ENCODE measurements at places on chromosomes 1 and 21.

DNA sequence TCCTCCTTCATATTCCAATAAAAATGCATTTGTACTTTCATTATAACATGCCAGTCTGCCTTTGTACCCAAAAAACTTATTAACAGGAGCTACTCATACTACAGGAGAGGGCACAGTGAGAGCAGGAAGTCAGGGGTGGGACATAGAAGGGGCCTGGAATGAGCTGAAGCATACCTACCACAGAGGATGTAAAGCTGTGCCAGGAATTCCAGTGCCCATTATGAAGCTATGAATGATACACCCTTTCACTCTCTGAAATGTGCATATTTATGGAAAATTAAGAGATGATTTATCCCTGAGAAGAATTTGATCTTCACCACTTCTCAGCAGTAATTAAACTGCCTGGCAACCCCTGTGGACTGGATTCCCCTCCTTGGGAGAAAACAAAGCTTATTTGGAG lies 65.8 kb downstream of the ATP5PO start:
- no peaks in the 10 kb centered on the region for H3K27me3 ChIP-seq
- H3K4me3 ChIP-seq = no peak overlapping the region
- no peak overlapping the region for H3K27ac ChIP-seq
- H3K4me1 ChIP-seq = no peaks in the 10 kb centered on the region
- H3K36me3 ChIP-seq = no peaks in the 10 kb centered on the region

- no peak overlapping the region for H3K27ac ChIP-seq
- no peaks in the 10 kb centered on the region for H3K36me3 ChIP-seq
- no peak for DNase-seq
These were observed 127.1 kb upstream of the KCNJ15 start for GRCh38 chr21:38129711-38130110.

GRCh38 chr1:20486457-20487235 lies 636 bp upstream of the CAMK2N1 start:
- H3K36me3 ChIP-seq = no peaks in the 10 kb centered on the region
- peaks cover 2% of the 10 kb centered on the region for H3K4me1 ChIP-seq
- DNase-seq = no peak
- no peak overlapping the region for H3K27ac ChIP-seq

DNA sequence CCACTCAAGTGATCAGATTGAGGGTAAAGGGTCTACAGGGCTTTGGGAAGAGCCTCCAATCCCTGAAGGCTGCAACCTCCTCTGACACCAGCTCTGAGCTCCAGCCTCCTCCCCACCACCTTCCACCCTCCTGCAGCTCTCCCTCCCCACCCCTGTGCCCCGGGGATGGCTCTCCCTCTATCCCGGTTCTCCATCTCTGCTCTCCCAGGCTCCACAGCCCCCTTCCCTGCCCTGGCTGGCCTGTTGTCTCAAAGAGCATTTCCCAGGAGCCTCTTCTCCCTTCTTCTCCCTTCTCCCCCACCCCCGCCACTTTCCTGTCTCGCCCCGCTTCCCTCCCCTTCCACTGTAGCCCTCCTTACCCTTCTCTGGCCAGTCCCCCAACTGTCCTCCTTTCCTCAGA lies 1.1 kb downstream of the PLEKHA6 start:
- peaks cover 10% of the 10 kb centered on the region for H3K4me1 ChIP-seq
- H3K27me3 ChIP-seq = no peaks in the 10 kb centered on the region
- H3K4me3 ChIP-seq = no peak overlapping the region
- H3K36me3 ChIP-seq = no peaks in the 10 kb centered on the region
- H3K27ac ChIP-seq = no peak overlapping the region

GRCh38 chr1:205980237-205980870 lies 22.8 kb downstream of the RAB7B start:
- DNase-seq = no peak
- no peak overlapping the region for H3K27ac ChIP-seq
- no peak overlapping the region for H3K4me3 ChIP-seq

- no peak for DNase-seq
- H3K4me3 ChIP-seq = no peak overlapping the region
- H3K27ac ChIP-seq = no peak overlapping the region
- H3K36me3 ChIP-seq = peaks cover 5% of the 10 kb centered on the region
- H3K4me1 ChIP-seq = peaks cover 2% of the 10 kb centered on the region
- no peaks in the 10 kb centered on the region for H3K27me3 ChIP-seq
These were observed 22.7 kb downstream of the ZBTB8OS start for GRCh38 chr1:32627596-32628162.

DNA sequence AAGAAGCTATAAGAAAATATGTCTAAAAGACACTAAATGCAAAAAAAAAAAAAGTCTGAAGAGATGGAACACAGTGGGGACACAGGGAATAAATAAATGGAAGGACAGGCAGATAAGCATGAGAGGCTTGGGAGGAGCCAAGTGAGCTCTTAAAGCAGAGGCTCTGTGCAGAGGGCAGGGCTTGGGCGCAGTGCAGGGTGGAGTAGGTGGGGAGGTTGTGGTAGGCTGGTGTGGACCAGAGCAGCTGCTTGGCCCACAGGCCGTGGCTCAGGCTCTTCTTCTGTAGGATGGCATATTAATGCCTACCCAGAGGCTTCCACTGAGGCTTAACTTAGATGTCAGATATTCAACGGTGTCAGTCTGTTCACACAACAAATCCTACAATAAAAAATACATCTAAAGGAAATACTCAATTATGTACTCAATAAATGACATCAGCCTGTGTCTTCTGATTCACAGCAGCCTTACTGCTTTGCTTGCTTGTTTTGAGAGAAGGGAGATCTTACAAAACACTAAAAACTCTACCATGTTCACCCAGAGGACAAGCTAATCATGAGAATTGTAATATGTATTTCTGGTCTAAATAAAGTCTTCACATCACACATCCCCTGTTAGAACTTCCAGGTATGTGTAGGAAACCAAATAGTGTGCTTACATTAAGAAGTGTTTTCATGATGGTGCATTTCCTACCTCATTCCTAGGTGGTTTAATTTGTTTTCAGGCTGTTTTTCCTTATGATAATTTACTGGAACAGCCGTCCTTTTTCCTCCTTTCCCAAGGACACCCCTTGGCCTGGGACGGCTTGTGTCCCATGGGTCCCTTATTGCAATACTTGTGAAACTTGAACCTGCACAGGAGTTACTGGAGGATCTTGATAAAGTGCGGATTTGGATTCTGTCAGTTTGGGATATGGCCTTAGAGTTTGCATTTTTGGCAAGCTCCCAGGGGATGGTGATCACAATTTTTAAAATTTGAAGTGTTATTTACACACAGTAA lies 24.9 kb downstream of the DIP2A start:
- H3K4me1 ChIP-seq = no peaks in the 10 kb centered on the region
- no peak overlapping the region for H3K4me3 ChIP-seq
- no peaks in the 10 kb centered on the region for H3K27me3 ChIP-seq
- no peak for DNase-seq
- H3K36me3 ChIP-seq = no peaks in the 10 kb centered on the region

DNA sequence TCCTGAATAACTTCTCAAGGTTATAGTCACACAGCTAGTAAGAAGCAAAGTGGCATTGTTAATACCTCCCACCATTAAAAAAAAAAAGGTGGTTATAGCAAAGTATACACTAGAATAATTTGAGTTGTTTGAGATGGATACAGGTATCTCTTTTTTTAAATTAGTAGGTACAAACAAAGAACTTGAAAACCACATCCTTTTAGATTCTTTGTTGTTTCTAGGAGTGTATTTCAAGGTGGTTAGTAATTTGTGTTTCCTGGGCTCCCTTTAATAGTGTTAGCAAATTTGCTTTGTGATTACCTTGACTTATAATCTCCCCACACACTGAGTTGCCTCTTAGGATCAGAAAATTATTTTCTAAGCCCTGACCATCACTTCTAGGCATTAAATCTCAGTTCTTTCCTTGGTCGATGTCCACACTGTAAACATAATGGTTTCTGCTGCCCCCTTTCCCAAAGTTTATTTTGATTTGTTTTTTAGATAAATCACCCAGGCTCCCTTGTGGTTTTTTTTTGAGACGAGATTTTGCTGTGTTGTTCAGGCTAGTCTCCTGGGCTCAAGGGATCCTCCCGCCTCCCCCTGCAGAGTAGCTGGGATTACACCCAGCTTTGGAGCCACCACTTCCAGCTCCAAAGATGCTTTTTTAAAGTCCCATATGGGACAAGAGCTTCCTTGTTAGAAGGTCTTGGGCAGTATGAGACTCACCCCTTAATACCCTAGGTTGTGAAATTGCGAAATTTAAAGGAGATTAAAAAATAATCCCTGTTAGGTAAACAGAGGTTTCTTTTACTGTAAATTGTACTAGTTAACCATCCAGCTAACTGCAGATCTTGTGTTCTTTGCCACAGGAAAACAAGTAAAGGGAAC lies 6.2 kb downstream of the AKIRIN1 start:
- no peak for DNase-seq
- no peaks in the 10 kb centered on the region for H3K27me3 ChIP-seq
- H3K4me1 ChIP-seq = peaks cover 2% of the 10 kb centered on the region
- no peak overlapping the region for H3K27ac ChIP-seq
- peaks cover 15% of the 10 kb centered on the region for H3K36me3 ChIP-seq
- no peak overlapping the region for H3K4me3 ChIP-seq

DNA sequence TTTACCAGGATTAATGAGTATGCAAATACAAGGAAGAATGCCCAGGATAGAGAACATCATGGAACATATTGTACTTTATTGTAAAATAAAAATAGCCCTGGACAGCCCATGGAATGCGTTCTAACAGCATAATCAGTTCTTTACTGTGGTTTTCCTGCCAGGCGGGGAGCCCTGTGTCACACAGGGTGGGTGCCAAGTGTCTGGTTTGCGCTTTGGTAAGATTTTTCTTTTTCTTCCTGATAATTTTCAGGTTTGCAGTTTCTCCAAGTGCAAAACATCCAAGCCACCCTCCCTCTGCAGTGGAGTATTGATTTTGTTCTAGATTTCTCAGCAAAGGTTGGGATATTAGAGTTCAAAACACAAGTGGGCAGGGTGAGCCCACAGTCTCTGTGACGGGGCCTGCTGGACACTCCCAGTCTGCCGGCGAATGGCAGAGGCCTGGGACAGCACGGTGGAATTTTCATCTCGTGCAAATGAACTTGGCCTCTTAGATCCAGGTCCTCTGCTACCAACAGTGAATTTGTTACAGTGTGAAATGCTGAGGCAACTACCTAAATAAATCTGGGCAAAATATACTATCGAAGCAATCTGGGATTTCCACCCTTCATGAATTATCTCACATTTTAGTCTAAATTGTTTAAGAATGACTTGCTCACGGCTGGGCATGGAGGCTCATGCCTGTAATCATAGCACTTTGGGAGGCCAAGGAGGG lies 15.6 kb upstream of the KCNJ15 start:
- no peak overlapping the region for H3K27ac ChIP-seq
- H3K4me1 ChIP-seq = no peaks in the 10 kb centered on the region
- H3K36me3 ChIP-seq = no peaks in the 10 kb centered on the region
- no peak overlapping the region for H3K4me3 ChIP-seq

DNA sequence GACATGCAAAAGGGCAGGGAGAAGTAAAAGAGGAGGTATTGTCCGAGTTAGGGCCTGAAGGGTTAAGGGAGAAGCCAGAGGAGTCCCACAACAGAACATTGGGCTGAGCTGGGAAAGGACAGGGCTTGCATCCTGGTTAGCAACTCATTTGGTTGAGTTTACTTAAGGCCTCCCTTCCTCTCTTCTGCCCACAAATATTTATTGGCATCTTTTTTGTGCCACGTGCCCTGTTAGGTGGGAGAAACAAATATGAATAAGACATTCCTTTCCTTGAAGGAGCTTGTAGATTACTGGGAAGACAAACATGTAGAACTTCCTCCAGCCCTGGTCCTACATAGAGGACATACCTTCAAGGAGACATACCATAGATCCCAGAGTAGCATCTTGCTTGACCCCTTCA lies 53.0 kb upstream of the PRELP start:
- no peak overlapping the region for H3K4me3 ChIP-seq
- H3K4me1 ChIP-seq = 0 out of 2 replicates have a peak, but pooled peaks cover 1% of the 10 kb centered on the region
- no peaks in the 10 kb centered on the region for H3K36me3 ChIP-seq

- no peak overlapping the region for H3K27ac ChIP-seq
- H3K4me3 ChIP-seq = no peak overlapping the region
- no peaks in the 10 kb centered on the region for H3K27me3 ChIP-seq
These were observed 81.0 kb downstream of the KCNJ15 start for GRCh38 chr21:38337793-38338192.

DNA sequence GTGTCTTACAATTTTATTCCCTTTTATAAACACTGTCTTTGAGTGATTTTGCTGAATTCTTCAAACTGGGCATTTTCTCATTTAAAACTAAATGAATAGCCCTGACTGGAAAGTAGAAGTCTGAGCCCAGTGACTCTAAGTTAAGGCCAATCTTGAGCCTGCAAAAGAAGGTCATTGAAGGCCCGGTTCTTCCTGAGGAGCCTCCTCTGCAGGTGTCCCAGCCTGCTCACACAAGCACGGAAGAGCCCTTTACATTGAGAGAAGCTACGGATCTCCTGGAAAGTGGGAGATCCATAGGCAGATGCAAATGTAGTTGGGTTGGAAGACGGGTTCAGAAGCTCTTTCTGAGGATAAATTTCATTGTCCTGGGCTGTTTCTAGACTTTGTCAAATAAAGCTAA lies 3.9 kb downstream of the ZNF678 start:
- H3K4me1 ChIP-seq = 0 out of 2 replicates have a peak, but pooled peaks cover 2% of the 10 kb centered on the region
- DNase-seq = no peak
- no peaks in the 10 kb centered on the region for H3K36me3 ChIP-seq
- H3K27me3 ChIP-seq = no peaks in the 10 kb centered on the region
- H3K4me3 ChIP-seq = no peak overlapping the region

- H3K36me3 ChIP-seq = no peaks in the 10 kb centered on the region
- DNase-seq = no peak
- no peaks in the 10 kb centered on the region for H3K4me1 ChIP-seq
- no peak overlapping the region for H3K4me3 ChIP-seq
- H3K27me3 ChIP-seq = no peaks in the 10 kb centered on the region
- no peak overlapping the region for H3K27ac ChIP-seq
These were observed 23.1 kb downstream of the IL10RB start for GRCh38 chr21:33289199-33289819.

GRCh38 chr1:229263254-229263653 lies 7.7 kb upstream of the RAB4A start:
- H3K4me3 ChIP-seq = no peak overlapping the region
- H3K36me3 ChIP-seq = no peaks in the 10 kb centered on the region
- no peaks in the 10 kb centered on the region for H3K27me3 ChIP-seq
- peaks cover 2% of the 10 kb centered on the region for H3K4me1 ChIP-seq
- no peak for DNase-seq
- no peak overlapping the region for H3K27ac ChIP-seq

DNA sequence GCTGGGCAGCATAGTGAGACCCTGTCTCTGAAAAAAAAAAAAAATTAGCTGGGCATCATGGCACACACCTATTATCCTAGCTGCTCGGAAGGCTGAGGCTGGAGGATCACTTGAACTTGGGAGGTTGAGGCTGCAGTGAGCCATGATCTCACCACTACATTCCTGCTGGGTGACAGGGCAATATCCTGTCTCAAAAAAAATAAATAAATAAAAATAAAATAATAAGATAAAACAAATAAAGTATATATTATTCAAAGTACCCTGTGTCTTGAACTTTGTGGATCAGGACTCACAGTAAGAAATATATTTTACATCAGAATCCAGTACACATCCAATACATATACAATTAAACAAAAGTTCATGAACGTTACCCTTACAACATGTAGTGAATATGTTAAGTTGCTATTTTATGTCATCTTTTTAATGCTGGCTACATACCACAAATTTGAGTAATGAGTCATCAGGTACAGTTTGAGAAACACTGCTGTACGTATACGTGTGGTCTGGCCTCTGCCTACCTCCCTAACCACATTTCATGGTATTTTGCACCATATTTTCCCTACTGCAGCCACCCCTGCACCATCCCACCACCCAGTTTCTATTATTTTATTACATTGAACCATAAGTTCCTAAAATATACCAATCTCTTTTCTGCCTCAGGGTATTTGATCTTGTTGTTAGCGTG lies 4.4 kb downstream of the NME7 start:
- H3K27me3 ChIP-seq = no peaks in the 10 kb centered on the region
- no peak for DNase-seq
